ENCODE measurements at places on chromosomes 7 and 10. TPM values are rescaled to one million over a fixed set of nuclear protein-coding genes. Genes with fewer than 3 reads are reported as not detected.

GRCh38 chr10:62639144-62639543 lies 165.4 kb upstream of the ADO start:
- no peak for DNase-seq

DNA sequence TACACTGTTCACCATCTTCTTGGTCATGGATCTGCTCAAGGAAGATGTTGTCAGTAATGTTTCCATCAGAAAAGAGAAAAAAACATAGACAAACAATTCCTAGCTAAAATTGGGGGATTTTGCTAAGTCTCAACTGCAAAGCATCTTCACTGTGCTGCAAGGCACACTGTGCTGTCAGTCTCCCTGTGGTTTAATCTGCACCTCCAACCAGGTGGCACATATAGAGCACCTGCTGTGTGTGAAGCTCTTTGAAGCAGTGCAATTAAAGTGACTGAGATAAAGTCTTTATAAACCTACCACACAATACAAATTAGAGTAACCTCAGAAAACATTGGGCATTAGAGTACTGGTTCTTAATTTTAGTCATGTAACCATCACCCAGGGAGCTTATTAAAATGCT lies 6.3 kb downstream of the NRAP start:
- DNase-seq = no peak

DNA sequence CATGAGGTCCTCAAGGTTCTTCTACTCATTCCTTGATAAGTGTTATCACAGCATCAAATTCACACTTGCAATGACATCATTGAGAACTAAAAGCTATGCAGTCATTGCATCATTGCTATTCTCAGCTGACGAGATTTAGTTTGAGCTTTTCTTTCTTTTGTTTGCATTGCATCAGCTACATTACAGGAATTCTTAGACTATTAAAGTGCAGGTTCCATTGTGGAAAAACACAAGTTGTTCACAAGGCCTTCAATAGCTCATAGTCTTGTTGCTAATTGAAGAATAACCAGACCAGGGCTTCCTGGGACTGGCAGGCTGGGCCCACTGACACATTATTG lies 139.3 kb downstream of the CXCL12 start:
- no peak for DNase-seq

DNA sequence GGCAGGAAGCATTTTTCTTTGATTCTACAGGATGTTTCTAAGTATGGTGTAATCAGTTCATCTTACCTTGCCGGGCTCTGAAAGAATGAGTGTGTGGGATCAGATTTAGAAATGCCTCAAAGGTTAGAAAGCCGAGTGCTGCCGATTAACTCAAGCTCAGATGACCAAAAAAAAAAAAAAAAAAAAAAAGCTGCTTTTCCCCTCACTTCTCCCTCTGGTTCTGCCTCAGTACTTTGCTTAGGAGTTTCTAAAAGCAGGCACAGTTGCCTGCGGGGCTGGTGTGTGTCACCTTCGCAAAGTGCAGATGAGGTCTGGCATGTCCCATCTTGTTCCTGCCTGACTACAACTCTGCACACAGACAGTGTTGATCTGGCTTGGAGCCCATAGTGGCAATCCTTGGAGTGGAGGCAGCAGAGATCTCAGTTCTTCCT lies 47.0 kb downstream of the KIAA1217 start:
- DNase-seq = no peak

GRCh38 chr10:112395809-112396530 lies 22.1 kb downstream of the ACSL5 start:
- DNase-seq = no peak

- DNase-seq = no peak
These were observed 18.5 kb upstream of the FXYD4 start for GRCh38 chr10:43352951-43353350.

OR2A42 gene
- polyA plus RNA-seq = not detected

HOXA11 gene
- 0.61 TPM for polyA plus RNA-seq

OPN4 gene
- polyA plus RNA-seq = not detected

DNA sequence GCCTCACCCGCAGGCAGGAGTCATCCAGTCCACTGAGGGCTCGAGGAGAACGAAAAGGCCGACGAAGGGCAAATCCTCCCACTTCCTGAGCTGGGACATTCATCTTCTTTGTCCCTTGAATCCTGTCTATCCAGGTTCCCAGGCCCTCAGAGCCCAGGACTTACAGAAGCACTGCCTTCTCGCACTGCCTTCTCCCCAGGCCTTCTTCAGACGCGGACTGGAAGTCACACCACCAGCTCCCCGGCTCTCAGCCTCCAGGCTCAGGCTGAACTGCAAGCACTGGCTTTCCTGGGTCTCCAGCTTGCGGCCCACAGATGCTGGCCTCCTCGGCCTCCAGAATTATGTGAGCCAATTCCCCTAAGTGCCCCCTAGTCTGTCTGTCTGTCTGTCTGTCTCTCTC lies 6.4 kb upstream of the MMP21 start:
- DNase-seq = no peak

- DNase-seq = no peak
These were observed 90.0 kb downstream of the GRK5 start for GRCh38 chr10:119297207-119297968.

GRCh38 chr7:38070718-38071117 lies 107.3 kb upstream of the STARD3NL start:
- DNase-seq = peak; percentile 34

EN2 gene
- 0.54 TPM for polyA plus RNA-seq

- DNase-seq = no peak
These were observed 828.2 kb downstream of the TNS3 start for GRCh38 chr7:46753662-46754061.

SPDYE2 gene
- polyA plus RNA-seq = not detected

GIMAP8 gene
- polyA plus RNA-seq = not detected

DNA sequence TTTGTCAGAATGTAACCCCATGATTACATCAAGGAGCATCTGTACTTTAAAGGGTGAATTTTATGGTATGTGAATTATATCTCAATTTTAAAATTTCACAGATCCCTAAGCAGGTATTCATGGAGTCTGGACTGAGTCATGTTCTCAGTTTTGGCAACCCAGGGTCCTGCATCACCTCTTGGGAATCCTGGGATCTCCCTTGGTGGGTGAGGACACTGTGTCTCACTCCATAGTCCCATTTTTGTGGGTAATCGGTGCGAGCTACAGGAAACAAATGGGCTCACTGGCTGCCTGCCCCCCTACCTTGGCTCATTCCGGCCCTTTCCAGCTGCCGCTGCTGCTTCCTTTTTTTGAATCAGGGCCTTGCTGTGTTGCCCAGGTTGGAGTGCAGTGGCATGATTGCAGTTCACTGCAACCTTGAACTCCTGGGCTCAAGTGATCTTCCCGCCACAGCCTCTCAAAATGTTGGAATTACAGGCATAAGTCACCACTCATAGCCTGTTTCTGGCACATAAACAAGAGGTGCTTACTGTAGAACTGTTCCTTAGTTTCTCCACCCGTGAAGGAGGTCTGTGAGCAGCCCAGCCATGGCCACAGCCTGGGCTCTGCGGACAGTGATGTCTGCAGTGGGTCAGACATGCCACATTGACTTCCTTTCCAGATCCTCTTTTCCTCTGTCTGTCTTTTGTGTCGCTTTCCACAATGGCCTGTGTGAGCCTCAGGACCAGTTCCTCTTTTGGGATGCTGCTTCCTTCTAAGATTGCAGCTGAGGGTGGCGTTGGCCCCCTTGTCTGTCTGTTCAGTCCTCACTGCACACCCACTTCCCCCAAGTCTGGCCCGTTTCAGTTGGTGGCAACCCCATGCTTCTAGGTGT lies 14.5 kb downstream of the PALD1 start:
- DNase-seq = no peak

DNA sequence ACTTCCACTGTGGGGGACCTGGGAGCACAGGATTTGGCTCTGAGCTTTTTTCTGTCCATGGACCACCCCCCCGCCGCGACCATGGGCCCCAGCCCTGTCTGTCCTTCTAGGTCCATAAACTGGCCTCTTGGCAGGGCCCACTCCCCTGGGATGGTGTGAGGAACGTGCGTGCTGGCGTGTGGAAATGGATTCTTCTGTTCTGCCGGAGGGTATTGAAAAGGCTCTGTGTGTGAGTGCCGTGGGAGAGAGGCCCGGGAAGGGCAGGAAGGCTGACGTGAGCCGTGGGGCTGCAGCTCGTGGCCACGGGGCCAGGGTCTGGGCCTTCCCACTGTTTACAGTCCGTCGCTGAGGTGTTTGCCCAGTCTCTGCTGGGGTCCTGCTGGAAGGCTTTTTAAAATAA lies 123.7 kb downstream of the GRK5 start:
- no peak for DNase-seq

NXPH1 gene
- not detected for polyA plus RNA-seq

NEUROG3 gene
- not detected for polyA plus RNA-seq

RTKN2 gene
- 1.8 TPM for polyA plus RNA-seq

- DNase-seq = peak; percentile 45
These were observed 552.1 kb downstream of the PARD3 start for GRCh38 chr10:34262985-34263384.

TMEM139 gene
- 0.42 TPM for polyA plus RNA-seq

GRCh38 chr7:71411475-71411874 lies 279.5 kb downstream of the GALNT17 start:
- no peak for DNase-seq

DNA sequence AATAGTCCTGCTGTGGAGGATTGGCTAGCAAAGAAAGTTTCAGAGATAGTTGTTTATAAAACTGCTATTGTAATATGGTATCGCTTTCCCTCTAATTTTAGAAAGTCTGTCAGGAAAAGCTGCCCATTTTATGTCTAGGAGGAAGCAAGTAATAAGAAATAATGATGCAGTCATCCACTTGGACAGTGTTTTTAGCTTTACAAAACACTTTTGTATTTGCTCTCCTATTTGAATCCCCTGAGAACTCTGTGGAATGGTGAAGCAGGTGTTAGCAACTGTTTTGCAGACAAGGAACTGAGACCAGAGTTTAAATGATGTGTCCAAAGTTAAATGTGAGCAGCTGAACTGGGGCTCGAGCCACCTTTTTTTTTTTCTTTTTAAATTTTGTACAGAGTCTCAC lies 455.8 kb downstream of the XPNPEP1 start:
- DNase-seq = no peak

PDGFA gene
- polyA plus RNA-seq = 14.9 TPM

INTS1 gene
- 48.0 TPM for polyA plus RNA-seq
